ENCODE measurements at places on chromosomes 6 and 20.

GRCh38 chr20:50877232-50877743 lies 53.9 kb downstream of the ADNP start:
- DNase-seq: no peak

DNA sequence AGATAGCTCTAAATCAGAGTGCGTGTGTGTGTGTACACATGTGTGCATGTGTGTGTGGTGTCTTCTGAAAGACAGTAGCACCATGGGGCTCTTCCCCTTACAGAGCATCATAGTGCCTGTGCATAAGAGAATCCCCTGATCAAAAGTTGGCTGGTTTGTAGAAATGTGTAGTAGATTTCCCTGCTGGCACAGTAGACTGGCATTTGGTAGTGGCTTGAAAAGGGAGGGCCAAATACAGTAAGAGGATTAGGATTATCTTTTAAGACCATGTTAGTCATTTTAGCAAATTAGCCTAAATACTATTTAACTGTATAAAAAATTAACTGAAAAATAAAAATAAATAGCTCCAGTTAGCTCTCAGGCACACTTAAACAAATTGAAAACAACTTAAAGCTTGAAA lies 112.6 kb downstream of the B3GAT2 start:
- DNase-seq: no peak

DNA sequence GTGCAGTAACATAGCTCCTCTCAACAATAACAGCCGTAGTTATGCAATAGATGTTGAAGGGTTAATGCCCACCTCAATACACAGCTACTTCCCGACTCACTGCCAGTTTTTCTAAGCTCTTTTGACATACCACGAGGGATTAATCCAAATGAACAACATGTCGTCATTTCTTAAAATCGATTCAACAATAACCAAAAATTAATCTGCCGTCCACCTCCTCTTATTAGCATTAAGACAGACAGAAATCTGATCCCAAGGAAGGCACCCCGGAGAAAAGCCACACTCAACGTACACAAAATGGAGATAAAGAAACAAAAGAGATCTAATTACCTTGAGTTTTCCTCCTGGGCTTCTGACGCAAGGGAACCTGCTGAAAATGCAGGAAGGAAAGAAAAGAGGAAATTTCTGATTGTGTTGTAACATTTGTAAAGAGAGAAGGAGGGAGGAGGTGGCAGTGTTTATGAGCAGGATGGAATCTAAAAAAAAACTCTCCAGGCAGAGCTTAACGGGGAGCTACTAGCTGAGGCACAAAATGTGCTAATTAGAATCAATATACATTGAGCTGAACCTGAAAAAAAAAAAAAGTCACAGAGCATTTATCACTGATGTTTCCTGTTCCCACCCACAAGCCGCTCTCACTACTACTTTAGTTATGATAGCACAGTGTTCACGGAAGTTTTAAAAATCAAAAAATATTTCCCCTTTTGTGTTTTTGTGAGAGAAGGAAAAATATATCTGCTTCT lies 109.3 kb downstream of the IPCEF1 start:
- DNase-seq: no peak

DNA sequence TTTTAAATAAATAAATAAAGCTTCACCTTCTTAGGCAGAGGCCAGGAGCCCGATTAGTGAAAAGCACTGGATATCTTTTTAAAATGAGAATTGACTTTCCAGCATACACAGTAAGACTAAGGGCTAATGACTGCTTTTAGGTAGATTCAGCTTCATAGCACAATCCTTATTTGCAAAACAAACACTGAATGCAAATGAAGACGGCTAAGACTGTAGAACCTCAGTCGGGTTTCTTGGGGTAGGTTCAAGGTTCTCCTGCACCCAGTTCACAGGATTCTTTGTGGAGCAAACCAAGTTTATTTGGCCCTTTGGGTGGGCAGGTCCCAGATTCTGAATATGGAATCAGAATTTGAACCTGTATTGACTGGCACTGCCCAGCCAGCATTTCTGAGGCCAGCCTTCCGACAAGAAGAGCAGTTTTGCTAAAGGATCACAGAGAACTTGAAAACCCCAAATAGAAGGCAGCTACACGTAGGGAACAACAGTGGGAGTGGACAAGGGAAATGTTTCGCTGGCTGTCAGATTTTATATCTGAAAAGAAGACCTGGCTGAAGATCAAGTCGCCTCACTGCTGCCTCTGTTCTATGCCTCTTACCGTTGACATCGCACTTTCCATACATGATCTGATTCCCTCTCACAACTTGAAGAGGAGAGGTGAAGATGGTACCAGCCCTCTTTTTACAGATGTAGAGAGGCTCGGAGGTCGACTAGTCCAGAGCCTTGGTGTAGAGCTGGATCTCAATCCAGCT lies 8.2 kb downstream of the TRERF1 start:
- no peak for DNase-seq

- no peak for DNase-seq
Measured at GRCh38 chr6:112502351-112503090, 155.4 kb downstream of the RFPL4B start.
